Spleen (tissue), 13 donors: ENCODE measurements at places on chromosomes 2 and 18. TPM values are rescaled to one million over a fixed set of nuclear protein-coding genes. Genes with fewer than 3 reads are reported as not detected.

ABHD1 gene
- 0.94 TPM for total RNA-seq

SERPINB13 gene
- total RNA-seq = not detected

PHLPP1 gene
- total RNA-seq = 7.7 TPM

- no peak for DNase-seq
Observed at GRCh38 chr18:58803978-58804377, 60.7 kb upstream of the ZNF532 start.
